ENCODE measurements at places on chromosomes 6 and 20.

DNA sequence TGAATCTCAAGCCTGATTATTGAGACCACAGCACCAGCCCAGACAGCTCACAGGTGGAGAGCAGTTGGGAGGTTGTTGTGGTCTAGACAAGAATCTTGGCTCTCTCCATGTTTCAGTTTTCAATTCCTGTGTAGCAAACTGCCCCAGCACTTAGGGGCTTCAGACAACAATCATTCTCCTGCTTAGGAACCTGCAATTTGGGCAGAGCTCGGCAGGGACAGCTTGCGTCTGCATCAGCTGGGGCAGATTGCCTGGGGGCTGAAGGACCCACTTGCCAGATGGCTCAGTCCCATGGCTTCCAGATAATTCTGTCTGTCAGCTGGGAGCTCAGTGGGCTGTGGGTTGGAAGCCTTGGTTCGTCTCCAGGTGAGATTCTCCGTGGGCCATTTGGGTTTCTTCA lies 6.9 kb downstream of the TGM6 start:
- DNase-seq = no peak

DNA sequence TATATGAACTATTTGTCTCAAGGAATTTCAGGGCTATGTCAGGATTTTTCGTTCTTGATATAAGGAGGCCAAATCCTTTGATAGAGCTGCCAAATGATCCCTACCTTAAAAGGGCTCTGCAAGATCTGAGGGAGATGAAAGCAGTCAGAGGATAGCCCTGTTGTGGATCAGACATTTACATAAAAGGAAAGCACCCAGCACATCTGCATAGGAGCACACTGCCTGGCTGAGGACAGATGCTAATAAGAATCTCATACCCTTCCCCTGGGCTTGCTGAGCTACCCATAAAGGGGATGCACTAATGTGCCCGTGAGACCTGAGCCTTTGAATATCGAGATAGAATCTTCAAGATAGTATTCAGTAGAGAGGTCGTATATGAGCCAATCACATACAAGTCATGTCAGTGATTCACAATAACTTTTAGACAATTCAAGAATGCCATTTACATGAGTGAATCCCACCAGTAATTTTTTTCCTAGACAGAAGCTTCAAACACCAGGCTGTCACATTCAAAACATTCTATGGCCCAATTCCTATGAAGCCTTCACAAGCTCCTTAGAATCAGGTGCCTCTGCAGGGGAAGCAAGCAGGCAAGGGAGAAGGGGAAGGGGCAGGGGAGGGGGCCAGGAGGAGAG lies 71.1 kb downstream of the STMND1 start:
- no peak for DNase-seq

DNA sequence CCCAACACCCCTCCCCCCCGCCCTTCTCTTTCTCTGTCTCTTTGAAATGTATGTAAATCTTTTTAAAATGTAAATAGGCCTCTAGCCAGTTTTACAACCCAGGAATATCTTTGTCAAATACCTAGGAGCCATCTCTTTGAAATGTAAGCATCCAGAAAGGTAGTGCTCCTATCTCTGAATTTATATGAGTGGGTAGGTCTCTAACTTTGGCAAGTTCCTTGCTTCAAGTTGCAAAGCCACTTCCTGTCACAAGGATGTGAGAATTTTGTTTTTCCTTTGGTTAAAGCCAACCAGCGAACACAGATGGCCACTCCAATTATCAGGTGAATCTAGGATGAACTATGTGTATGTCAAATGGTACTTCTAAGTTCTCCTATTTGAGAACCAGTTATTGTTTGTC lies 6.2 kb upstream of the DEFB132 start:
- no peak for DNase-seq

GRCh38 chr6:13688692-13689196 lies 22.9 kb downstream of the RANBP9 start:
- no peak for DNase-seq

DNA sequence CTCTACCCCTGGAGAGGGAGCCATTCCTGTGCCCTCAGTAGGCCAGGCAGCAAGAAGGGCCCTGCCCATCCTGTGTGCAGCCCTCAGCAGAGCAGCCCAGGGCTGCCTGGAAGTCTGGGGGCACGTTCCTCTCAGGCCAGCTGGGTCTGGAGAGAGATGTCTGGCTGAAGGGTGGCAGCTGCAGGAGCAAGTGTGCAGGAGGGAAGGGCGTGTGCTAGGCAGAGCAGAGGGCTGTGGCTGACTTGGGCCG lies 62.7 kb downstream of the NOL4L start:
- no peak for DNase-seq

- DNase-seq = no peak
These were observed 30.0 kb downstream of the RSPO3 start for GRCh38 chr6:127148511-127148910.

GRCh38 chr6:33314515-33314942 lies 651 bp upstream of the TAPBP start:
- DNase-seq = peak; percentile 89

DNA sequence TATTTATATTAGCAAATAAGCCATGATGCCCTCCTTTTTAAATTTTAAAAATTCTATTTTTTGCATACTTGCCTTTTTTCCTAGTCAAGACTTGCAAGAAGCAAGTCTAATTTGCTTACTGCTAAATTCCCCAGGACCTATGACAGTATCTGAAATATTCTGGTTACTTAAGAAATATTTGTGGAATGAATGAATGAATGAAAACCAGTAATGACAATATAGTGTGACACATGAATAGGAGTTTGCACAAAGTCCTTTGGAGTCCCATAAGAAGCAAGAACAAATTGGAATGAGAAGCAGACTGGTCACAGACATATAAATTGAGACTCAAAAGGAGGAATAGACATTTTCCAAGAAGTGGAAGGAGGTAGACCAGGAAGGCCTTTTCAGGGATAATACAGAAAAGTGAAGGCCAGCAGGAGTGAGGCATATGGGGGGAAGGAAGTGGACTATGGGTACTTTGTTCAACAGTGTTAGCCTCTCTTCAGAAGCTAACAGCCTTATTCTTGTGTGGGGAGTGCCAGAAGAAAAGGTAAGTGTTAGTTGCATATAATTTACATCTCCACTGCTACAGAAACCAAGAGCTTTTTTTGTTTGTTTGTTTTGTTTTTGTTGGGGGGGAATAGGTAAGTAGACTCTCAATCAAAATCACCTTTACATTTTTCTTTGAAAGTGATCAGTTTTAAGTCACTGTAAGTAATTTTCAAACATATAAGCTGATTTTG lies 93.6 kb upstream of the FAM184A start:
- DNase-seq = no peak

GRCh38 chr6:169903122-169903521 lies 151.7 kb downstream of the ERMARD start:
- DNase-seq = no peak

GRCh38 chr6:149306967-149307366 lies 10.5 kb upstream of the TAB2 start:
- no peak for DNase-seq

GRCh38 chr20:52004018-52004417 lies 187.6 kb downstream of the ZFP64 start:
- no peak for DNase-seq

GRCh38 chr6:151475653-151476523 lies 17.9 kb upstream of the CCDC170 start:
- peak; percentile 57 for DNase-seq

DNA sequence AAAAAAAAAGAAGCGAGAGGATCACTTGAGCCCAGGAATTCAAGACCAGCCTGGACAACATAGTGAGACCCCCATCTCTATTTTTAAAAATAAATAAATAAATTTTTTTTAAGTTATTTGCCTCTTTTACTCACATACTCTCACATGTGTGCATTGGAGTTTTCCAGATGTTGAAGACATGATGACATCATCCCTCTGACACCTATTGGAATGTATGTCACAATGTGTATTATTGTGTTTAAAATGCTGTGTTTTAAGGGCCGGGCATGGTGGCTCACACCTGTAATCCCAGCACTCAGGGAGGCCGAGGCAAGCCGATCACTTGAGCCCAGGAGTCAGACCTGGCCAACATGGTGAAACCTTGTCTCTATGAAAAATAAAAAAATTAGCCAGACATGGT lies 17.8 kb upstream of the BTN1A1 start:
- DNase-seq = no peak

- DNase-seq = no peak
These were observed 13.8 kb downstream of the CCN5 start for GRCh38 chr20:44728801-44729443.

GRCh38 chr6:73002588-73002987 lies 222.7 kb downstream of the KHDC1L start:
- no peak for DNase-seq
